ENCODE measurements at places on chromosomes 1 and 21. TPM values are rescaled to one million over a fixed set of nuclear protein-coding genes. Genes with fewer than 3 reads are reported as not detected.

DNA sequence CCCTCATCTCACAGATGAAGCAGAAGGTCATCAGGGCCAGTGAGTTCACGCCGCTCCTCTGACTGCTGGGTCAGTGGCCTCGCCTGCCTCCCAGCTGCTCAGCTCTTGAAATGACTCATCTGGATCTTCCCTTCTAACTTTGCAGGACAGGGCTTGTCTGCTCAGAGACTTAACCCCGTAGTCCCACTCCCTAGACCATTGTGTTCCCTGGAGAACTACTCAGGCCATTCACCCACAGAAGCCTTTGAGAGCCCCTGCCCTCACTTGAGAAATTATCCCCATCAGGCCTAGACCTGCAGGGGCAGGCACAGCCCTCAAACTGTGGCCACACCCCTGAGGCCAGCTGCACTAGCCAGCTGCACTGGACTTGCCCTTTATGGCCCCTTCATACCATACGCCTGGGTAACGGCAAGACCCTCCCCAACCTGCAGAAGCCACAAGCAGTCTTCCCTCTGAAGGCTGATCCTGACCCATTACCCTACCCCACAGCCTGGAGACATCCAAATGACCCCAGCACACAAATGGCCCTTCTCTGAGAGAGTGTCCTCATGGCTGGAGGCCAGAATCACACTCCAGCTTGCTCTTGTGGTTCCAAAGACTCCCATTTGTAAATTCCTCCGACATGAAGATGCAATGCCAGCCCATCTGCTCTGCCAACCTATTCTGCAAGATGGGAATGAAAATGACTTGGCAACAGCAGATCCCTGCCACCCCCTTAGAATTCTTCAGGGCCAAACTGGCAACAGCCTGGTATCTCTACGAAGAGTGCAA is 33.2 kb downstream of the RCSD1 start:
- peak overlapping the region; percentile 39 for H3K27ac ChIP-seq
- H3K36me3 ChIP-seq, result no peaks in the 10 kb centered on the region
- no peaks in the 10 kb centered on the region for H3K27me3 ChIP-seq
- no peak overlapping the region for H3K4me3 ChIP-seq

- no peaks in the 10 kb centered on the region for H3K27me3 ChIP-seq
- no peak overlapping the region for H3K4me3 ChIP-seq
- DNase-seq, result no peak
- H3K27ac ChIP-seq, result no peak overlapping the region
- no peaks in the 10 kb centered on the region for H3K36me3 ChIP-seq
Observed at GRCh38 chr1:19517017-19517416, 31.7 kb upstream of the CAPZB start.

DNA sequence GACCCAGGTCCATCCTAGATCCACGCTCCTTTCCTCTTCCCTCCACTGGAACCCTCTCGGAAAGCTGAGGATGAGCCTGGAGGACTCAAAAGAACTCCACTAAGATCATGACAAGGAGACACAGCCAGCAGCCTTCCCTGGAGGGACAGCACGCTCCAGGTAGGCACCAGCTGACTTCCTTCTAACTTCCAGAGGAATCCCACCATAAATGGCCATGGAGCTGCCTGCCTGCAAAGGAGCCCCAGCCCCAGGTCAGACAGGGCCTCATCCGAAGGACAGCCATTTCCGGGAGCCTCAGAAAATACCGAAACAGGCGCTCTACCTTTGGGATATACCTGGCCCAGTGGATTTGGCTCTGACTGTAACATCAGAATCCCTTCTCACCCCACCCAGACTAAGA is 4.1 kb downstream of the SH3BP5L start:
- no peak overlapping the region for H3K4me3 ChIP-seq
- no peak for DNase-seq
- H3K27me3 ChIP-seq, result no peaks in the 10 kb centered on the region
- H3K4me1 ChIP-seq, result no peaks in the 10 kb centered on the region

DNA sequence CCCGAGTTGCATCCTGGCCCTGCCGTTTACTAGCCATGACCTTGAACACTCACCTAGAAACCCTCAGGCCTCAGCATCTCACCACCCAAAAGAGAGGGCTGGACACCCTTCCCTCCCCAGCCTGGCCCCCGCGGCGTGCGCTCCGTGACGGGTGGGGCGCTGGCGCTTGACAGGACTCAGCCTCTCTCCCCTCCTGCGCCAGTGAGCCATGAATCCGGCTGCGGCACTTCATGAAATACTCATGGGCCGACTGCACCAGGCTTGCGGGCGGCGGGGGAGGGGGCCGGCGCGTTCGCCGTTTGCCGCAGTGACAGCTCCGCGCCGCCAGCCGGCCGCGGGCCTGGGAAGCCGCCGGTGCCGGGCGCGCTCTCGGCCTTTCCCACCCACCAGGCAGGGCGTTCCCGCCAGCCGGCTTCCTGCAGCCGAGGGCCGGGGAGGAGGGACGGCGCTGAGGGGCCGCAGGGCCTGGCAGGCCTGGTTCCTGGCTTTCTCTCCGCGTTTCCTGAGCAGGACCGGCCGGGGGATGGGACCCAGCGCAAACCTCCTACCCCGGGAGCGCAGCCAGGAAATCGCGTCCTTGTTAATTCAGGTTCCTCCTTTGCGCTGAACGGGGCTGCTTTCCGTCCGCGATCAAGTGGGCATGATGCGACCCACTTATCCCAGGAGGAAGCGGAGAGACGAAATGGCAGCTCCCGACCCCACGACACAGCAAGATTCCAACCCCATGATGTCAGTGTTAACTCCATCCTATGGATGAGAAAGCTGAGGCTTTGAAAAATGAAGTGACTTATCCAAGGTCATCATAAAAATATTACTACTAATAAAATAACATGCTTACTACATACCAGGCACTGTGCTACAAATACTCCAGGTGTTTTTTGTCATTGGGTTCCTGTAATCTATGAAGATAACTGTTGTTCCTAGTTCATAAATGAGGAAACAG is 9.1 kb upstream of the LUZP1 start:
- H3K4me1 ChIP-seq, result peaks cover 8% of the 10 kb centered on the region
- peak overlapping the region; percentile 35 for H3K27ac ChIP-seq
- H3K36me3 ChIP-seq, result no peaks in the 10 kb centered on the region
- no peaks in the 10 kb centered on the region for H3K27me3 ChIP-seq

DNA sequence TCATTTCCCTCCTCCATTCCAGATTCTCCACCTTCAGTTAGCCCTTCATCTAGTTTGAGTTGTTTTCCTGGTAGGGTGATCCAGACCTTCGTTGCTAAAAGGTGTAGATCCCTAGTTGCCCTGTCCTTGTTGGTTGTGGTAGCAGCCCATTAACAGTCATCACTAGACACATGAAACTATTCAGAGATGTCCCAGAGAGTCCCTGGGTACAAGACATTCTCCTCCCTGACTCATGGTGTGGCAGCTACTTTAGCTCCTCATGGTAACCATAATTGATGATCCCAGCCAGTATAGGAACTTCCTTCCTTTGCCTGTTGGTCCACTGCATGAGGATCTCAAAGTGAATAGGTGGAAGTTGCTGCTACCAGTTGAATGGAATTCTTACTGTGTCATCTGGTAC is 6.0 kb upstream of the SH2D2A start:
- no peak overlapping the region for H3K4me3 ChIP-seq
- no peak overlapping the region for H3K27ac ChIP-seq
- no peaks in the 10 kb centered on the region for H3K36me3 ChIP-seq

DNA sequence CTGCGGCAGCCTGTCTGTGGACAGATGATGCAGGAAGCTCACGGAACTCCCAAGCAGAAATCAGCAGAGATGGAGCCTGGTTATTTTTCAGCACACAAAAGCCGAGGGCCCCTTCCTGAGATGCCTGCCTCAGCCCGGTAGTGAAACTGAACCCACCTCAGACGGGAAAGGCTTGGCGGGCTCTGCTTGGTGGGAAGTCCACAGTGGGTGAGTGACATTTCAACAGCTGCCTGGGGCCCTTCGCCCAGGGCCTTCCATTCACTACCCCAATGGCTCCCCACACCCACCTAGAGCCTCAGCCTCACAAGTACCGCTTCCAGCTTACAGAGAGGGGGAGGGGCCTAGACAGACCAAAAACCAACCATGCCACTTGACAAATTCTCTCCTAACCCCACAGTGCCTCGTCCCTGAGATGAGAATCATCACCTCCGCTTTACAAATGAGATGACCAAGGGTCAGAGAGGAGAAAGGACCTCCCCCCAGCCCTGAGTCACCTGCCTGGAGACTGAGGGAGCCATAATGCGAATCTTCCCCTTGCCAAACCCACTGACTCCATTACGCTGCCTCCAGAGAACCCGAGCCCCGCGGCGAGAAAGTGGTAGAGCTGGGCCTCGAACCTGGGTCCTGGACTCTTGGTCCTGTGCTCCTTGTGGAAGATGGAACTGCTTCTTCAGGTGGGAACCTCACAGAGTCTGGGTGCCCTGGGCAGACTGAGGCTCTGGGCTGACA is 3.4 kb upstream of the ECE1 start:
- H3K27ac ChIP-seq, result peak overlapping the region; percentile 55
- no peaks in the 10 kb centered on the region for H3K36me3 ChIP-seq
- peaks cover 41% of the 10 kb centered on the region for H3K4me1 ChIP-seq

DNA sequence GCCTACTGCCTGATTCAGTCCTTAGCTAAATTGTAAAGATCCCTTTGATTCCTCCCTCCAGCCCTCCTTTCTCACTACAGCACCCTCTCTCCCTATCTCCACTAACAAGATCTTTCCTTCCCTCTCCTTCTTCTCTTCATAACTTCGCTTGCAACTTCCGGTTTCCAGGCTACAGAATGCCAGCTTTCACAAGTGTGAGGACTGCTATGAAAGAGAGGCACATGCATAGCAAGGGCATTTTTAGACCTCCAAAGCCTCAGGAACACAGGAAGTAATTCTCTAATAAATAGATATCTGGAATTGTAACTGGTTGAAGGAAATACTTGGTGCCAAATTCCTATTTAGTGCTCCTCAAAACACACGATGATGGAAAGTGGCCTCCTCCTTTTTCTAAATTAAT is 196.7 kb downstream of the HLX start:
- H3K4me1 ChIP-seq, result no peaks in the 10 kb centered on the region
- H3K27ac ChIP-seq, result no peak overlapping the region
- H3K36me3 ChIP-seq, result no peaks in the 10 kb centered on the region
- H3K27me3 ChIP-seq, result no peaks in the 10 kb centered on the region

- H3K27me3 ChIP-seq, result no peaks in the 10 kb centered on the region
- no peak overlapping the region for H3K4me3 ChIP-seq
- peaks cover 5% of the 10 kb centered on the region for H3K4me1 ChIP-seq
- H3K27ac ChIP-seq, result no peak overlapping the region
- no peak for DNase-seq
- no peaks in the 10 kb centered on the region for H3K36me3 ChIP-seq
Observed at GRCh38 chr1:19505693-19506457, 20.5 kb upstream of the CAPZB start.

GRCh38 chr1:17097147-17097546 is 22.1 kb downstream of the PADI2 start:
- no peak overlapping the region for H3K27ac ChIP-seq
- no peak overlapping the region for H3K4me3 ChIP-seq
- no peak for DNase-seq
- H3K4me1 ChIP-seq, result peaks cover 25% of the 10 kb centered on the region
- H3K27me3 ChIP-seq, result no peaks in the 10 kb centered on the region

- H3K27ac ChIP-seq, result no peak overlapping the region
- DNase-seq, result no peak
- no peaks in the 10 kb centered on the region for H3K27me3 ChIP-seq
- H3K4me3 ChIP-seq, result no peak overlapping the region
- H3K4me1 ChIP-seq, result peaks cover 8% of the 10 kb centered on the region
Observed at GRCh38 chr21:28213261-28213660, 779.4 kb downstream of the LTN1 start.

DNA sequence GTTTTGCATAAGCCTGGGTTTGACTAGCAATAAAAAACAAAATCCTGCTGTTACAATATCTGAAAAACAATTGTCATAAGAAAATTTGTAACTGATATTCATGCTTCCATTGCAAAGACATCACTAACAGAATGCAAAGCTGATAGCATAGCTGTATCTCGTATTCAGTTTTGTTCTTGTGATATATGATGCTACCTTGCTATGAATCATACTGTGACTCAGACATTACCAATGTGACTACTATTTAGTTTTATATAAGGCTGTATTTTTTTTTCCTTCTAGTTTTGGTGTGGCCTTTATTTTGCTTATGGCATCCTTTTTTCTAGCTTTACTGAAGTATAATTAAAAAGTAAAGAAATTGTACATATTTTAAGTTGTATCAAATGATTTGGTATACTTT is 1381.8 kb downstream of the MRPL39 start:
- H3K27me3 ChIP-seq, result no peaks in the 10 kb centered on the region
- DNase-seq, result no peak
- H3K4me3 ChIP-seq, result no peak overlapping the region
- no peak overlapping the region for H3K27ac ChIP-seq
- H3K36me3 ChIP-seq, result no peaks in the 10 kb centered on the region
- 0 out of 2 replicates have a peak, but pooled peaks cover 3% of the 10 kb centered on the region for H3K4me1 ChIP-seq

DNA sequence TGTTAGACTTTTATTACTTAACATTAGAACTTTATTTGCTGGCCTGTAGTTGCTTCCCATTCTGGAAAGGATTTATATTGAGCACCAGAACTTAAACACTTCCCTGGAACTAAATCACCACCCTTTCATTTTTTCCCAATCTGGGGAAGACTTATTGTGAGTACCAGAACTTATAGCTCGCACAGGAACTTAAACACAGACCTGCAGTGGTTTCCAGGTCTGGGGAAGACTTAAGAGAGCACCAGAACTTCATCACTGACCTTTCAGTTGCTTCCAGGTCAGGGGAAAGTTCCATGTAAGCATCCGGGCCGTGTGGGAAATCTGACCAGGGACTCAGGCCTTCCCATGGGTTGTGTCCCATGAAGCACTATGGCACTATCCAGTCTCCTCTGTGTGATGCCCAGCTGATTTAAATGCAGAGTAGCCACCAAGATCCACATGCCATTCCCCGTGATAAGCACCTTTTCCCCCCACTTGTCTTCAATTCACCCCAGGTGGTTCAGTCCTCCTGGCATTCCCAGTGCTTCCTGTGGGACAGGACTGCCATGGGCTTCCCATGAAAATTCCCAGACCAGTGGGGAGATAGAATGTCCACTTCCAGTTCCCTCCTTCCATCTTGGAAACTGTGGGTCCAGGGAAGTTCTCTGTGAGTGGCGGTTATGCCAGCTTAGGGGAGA is 48.9 kb downstream of the C4BPA start:
- H3K4me3 ChIP-seq, result peak overlapping the region; percentile 49
- no peaks in the 10 kb centered on the region for H3K36me3 ChIP-seq
- peak overlapping the region; percentile 68 for H3K27ac ChIP-seq
- peak; percentile 56 for DNase-seq
- no peaks in the 10 kb centered on the region for H3K4me1 ChIP-seq

DNA sequence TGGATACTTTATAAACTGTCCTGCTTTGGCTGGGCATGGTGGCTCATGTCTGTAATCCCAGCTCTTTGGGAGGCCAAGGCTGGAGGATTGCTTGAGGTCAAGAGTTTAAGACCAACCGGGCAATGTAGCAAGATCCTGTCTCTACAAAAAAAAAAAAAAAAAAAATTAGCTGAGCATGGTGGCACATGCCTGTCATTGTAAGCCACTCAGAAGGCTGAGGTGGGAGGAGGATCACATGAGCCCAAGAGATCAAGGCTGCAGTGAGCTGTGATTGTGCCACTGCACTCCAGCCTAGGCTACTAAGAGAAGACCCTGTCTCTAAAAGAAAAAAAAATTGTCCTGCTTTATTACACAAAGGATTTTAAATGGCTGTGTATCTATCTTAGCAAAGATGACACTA is 95.2 kb downstream of the LBR start:
- peaks cover 9% of the 10 kb centered on the region for H3K4me1 ChIP-seq
- H3K36me3 ChIP-seq, result no peaks in the 10 kb centered on the region

The SLC6A17 gene
- total RNA-seq, result not detected

The RUNX3 gene
- 0.02 TPM for total RNA-seq

The CELA2A gene
- total RNA-seq, result not detected

The STK40 gene
- 30.3 TPM for total RNA-seq

The IVNS1ABP gene
- 63.5 TPM for total RNA-seq

The DENND2D gene
- not detected for total RNA-seq

The USH2A gene
- not detected for total RNA-seq

The S100A12 gene
- not detected for total RNA-seq

The SNX27 gene
- 28.9 TPM for total RNA-seq

All from SJCRH30 (cell line).